NB4 (cell line): ENCODE measurements at places on chromosomes 11 and 22.

GRCh38 chr11:129935723-129936122 is 40.3 kb upstream of the NFRKB start:
- no peak for DNase-seq

- peak; percentile 18 for DNase-seq
Measured at GRCh38 chr11:46701078-46701654, 335 bp downstream of the ZNF408 start.

DNA sequence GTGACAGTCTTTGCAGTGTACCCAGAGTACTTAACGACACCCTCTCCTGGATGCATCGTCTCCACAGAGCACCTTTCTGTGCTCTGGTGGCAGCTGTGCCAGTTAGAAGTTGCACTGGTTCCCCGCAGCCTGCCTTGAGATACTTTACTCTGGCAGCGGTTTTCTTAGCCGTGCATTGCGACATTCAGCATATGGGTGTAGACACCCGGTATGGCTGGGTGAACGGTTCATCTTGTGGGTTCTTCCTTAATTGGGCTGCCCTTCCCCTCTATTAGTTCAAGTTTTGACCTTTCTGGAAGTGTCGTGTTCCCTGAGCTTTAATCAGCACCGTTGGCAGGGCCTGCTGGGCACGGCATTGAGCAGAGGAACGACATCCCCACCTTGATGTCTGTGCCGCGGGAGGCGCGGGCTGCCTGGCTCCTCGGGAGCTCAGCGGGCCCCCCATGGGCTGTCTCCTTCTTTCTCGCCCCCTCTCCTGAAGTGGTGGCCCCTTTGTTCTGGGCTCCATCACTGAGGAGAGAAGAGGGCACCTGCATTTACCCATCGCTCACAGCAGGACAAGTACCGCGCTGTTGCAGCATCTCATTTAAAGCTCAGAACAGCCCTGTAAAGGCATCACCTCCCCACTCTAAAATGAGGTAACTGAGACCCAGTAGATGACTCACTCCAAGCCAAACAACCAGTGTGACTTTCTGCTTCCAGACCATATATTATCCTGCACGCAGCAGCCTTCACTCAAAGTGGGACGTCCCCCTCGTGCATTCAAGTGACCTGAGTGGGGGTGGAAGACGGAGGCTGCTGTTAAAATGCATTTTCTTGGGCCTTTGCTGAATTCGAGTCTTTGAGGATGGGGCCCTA is 13.3 kb downstream of the FAM83F start:
- peak; percentile 90 for DNase-seq

- no peak for DNase-seq
Measured at GRCh38 chr22:38246046-38246658, 26.7 kb downstream of the TMEM184B start.

DNA sequence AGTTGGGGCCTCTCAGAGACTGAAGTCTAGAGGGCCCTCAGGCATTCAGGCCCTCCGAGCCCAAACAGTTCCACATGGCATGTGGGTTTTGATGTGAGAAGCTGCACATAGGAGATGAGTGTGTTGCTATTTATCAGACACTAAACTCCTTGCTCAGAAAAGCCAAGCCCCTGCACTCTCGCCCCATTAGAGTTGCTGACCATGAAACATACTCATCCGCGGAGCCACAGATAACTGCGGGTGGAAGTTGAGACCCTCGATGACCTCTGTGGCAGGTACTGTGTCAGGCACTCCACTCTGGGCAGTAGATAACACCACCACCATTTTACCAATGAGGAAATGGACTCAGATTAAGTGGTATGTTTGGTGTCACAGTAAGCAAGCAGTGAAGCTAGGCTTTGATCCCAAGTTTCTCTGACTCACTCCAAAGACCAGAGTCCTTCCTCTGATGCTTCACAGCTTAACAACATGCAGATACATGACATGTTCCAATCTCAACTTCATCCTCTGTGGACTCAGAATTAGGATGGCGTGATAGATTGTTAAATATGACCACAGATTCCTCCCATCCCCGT is 202.1 kb downstream of the ADAMTS15 start:
- no peak for DNase-seq

GRCh38 chr11:35214226-35214770 is 75.3 kb downstream of the CD44 start:
- DNase-seq = no peak

- DNase-seq = no peak
Measured at GRCh38 chr11:47127213-47127612, 49.5 kb downstream of the ARFGAP2 start.

DNA sequence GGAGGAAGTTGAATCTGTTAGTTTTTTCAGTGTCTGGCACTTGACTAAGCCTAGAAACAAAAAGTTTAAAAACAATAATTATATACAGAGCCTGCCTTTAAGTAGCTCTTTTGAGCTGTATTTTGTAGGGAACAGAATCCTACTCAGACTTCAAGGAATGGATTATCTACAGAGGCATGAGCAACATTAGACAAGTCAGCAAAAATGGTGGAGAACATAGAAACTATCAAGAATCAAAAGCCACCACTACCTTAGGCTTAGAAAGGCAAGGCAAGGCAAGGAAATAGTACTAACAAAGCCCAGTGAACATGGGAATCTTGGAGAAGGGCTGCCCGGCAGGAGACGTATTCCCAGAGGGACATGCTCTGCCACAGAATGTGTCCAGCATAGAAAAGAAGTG is 353.6 kb upstream of the FAT3 start:
- no peak for DNase-seq

- no peak for DNase-seq
Measured at GRCh38 chr11:106670069-106670468, 348.2 kb downstream of the GUCY1A2 start.

DNA sequence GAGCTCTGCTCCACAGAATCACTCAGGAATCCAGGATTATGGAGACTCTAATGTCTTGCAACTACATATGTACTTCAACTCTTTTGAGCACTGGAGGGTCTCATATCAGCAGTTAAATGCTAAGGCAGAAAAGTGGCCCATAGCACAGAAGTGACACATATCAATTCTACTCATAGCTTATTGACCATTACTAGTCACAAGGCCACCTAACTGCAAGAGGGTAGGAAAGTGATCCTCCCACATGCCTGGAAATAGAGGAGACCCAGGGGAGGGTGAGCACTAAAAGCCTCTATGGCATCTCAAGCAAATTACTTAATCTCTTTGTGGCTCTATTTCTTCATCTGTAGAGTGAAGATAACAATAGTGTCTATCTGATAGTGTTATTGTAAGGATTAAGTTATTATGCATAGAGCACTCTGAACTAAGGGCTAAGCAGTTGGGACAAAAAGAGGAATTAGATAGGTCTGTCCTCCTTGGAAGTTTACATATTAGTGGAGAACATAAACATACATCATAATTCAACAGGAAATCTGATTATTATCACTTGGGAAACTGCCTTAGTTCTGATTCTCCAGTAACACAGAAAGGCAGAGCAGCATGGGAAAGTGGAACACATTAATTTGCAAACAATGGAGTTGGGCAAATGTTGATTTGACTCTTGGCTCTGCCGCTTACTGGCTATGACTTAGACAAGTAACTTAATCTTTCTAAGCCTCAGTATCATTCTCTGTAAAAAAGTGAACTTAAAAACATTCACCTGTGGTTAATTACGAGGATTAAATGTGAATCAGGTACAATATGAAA is 25.1 kb upstream of the USP47 start:
- DNase-seq = peak; percentile 14
